Activated naive CD8-positive, alpha-beta T cell treated with anti-CD3 and anti-CD28 coated beads, Interleukin-2, amount 50 U/mL, for 24 hours (primary cell): ENCODE measurements at places on chromosomes 16 and 17.

DNA sequence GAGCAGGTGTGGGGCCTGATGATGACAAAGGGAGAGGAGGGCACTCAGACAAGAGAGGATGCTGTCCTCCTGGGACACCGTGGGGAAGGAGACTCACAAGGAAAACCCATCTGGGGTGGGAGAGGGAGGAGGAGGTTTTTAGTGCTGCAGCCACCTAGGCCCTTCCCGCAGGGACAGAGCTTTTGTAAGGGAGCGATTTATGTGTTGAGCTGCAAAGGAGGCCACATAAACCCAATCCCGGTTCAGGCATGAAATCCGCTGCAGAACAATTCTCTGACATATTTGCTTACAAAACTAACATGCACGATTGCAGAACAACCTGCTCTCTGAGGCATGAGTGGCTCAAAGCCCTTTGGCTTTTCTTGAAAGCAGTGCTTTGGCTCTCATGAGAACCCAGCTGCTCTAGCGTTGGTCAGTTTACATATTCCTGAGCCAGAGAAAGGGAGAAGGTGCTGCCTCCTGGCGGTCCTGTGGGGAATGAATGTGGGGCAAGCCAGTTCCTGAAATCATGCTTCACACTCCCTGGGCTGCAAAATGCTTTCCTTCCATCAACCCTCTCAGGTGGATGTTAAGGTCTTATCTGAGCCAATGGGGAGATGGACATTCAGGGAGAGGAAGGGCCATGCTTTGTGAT, 122.4 kb upstream of the NLRP1 start:
- H3K4me3 ChIP-seq: no peak overlapping the region
- peaks cover 16% of the 10 kb centered on the region for H3K27me3 ChIP-seq
- peak; percentile 69 for DNase-seq
- no peaks in the 10 kb centered on the region for H3K4me1 ChIP-seq
- no peak overlapping the region for H3K27ac ChIP-seq
- H3K36me3 ChIP-seq: no peaks in the 10 kb centered on the region

DNA sequence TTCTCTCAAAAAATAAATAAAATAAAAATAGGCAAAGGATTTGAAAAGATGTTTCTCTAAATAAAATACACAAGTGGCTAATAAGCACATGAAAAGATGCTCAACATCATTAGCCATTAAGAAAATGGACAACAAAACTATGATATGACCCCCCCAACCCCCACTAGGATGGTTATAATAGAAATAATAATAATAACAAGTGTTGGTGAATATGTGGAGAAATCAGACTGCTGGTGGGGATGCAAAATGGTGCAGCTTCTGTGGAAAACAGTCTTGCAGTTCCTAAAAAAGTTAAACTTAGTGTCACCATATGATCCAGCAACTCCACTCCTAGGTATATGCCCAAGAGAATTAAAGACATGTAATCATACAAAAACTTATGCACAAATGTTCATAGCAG, 9.0 kb upstream of the MYCBPAP start:
- H3K36me3 ChIP-seq: no peaks in the 10 kb centered on the region
- H3K4me3 ChIP-seq: no peak overlapping the region
- peaks cover 10% of the 10 kb centered on the region for H3K4me1 ChIP-seq
- H3K27ac ChIP-seq: no peak overlapping the region
- DNase-seq: no peak
- H3K27me3 ChIP-seq: peaks cover 2% of the 10 kb centered on the region

DNA sequence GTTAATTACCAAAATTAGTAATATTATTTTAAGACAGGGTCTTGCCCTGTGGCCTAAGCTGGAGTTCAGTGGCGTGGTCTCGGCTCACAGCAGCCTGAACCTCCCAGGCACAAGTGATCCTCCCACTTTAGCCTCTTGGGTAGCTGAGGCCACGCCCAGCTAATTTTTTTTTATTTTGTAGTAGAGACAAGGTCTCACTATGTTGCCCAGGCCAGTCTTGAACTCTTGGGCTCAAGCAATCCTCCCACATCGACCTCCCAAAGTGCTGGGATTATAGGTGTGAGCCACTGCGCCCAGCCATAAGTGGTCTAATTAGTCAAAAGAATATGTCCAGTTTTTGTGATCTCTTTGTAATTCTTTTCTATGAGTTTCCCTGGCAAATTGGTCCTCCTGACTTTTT, 12.0 kb upstream of the CFDP1 start:
- DNase-seq: no peak

- peaks cover 14% of the 10 kb centered on the region for H3K4me1 ChIP-seq
- H3K27ac ChIP-seq: no peak overlapping the region
- H3K36me3 ChIP-seq: no peaks in the 10 kb centered on the region
- peak; percentile 50 for DNase-seq
- H3K4me3 ChIP-seq: no peak overlapping the region
- H3K27me3 ChIP-seq: peaks cover 2% of the 10 kb centered on the region
Observed at GRCh38 chr17:6666077-6666521, 14.5 kb downstream of the C17orf100 start.

DNA sequence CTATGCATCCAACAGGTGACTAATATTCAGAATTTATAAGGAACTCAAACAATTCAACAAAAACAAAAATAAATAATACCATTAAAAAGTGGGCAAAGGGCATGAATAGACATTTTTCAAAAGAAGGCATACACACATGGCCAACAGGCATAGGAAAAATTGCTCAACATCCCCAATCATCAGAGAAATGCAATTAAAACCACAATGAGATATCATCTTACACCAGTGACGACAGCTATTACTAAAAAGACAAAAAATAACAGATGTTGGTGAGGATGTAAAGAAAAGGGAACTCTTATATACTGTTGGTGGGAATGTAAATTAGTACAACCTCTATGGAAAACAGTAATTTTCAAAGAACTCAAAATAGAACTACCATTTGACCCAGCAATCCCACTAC, 250.4 kb upstream of the N4BP1 start:
- H3K4me1 ChIP-seq: no peaks in the 10 kb centered on the region
- no peaks in the 10 kb centered on the region for H3K27me3 ChIP-seq
- H3K4me3 ChIP-seq: no peak overlapping the region
- no peak overlapping the region for H3K27ac ChIP-seq
- DNase-seq: no peak

- H3K27ac ChIP-seq: no peak overlapping the region
- no peaks in the 10 kb centered on the region for H3K27me3 ChIP-seq
- peaks cover 2% of the 10 kb centered on the region for H3K36me3 ChIP-seq
- no peaks in the 10 kb centered on the region for H3K4me1 ChIP-seq
- DNase-seq: no peak
- H3K4me3 ChIP-seq: no peak overlapping the region
Observed at GRCh38 chr16:88830783-88831182, 19.1 kb upstream of the APRT start.

- no peak overlapping the region for H3K27ac ChIP-seq
- H3K36me3 ChIP-seq: peaks cover 35% of the 10 kb centered on the region
- DNase-seq: no peak
- no peak overlapping the region for H3K4me3 ChIP-seq
- no peaks in the 10 kb centered on the region for H3K27me3 ChIP-seq
Observed at GRCh38 chr16:87715658-87716057, 50.1 kb downstream of the KLHDC4 start.

GRCh38 chr16:80526418-80527061, 14.3 kb upstream of the DYNLRB2 start:
- DNase-seq: peak; percentile 55
- H3K27me3 ChIP-seq: peaks cover 4% of the 10 kb centered on the region
- H3K4me3 ChIP-seq: no peak overlapping the region
- H3K36me3 ChIP-seq: no peaks in the 10 kb centered on the region

GRCh38 chr17:14196377-14196997, 40.2 kb downstream of the CDRT15 start:
- H3K36me3 ChIP-seq: peaks cover 36% of the 10 kb centered on the region
- no peak overlapping the region for H3K4me3 ChIP-seq
- peaks cover 91% of the 10 kb centered on the region for H3K4me1 ChIP-seq

GRCh38 chr17:83146347-83146746, 66.9 kb downstream of the METRNL start:
- peaks cover 6% of the 10 kb centered on the region for H3K27me3 ChIP-seq
- no peak overlapping the region for H3K4me3 ChIP-seq
- no peak overlapping the region for H3K27ac ChIP-seq

DNA sequence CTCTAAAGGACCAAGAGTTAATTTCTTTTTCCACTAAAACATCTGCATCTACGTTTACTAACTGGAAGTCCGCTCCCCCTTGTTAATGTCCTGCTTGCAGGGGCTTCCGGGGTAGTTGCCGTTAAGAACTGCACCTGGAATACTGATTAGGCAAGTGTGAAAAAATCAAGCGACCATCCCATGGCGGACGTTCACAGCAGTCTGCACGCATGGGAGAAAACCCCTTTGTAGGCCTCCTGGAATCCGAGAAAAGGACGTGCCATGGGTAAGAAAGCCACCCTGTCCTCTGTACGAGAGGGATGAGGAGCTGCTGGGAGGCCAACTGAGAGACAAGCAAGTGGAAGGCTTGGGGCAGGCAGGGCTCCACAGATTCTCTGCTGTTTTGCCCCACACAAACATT, 14.9 kb downstream of the SNN start:
- peaks cover 59% of the 10 kb centered on the region for H3K4me1 ChIP-seq
- no peak for DNase-seq
- peaks cover 53% of the 10 kb centered on the region for H3K36me3 ChIP-seq
- no peaks in the 10 kb centered on the region for H3K27me3 ChIP-seq
- H3K4me3 ChIP-seq: no peak overlapping the region

- peaks cover 14% of the 10 kb centered on the region for H3K36me3 ChIP-seq
- peaks cover 15% of the 10 kb centered on the region for H3K27me3 ChIP-seq
- peak; percentile 64 for DNase-seq
- peaks cover 65% of the 10 kb centered on the region for H3K4me1 ChIP-seq
- peak overlapping the region; percentile 71 for H3K4me3 ChIP-seq
Observed at GRCh38 chr16:79089735-79090284, 510.7 kb downstream of the MAF start.

DNA sequence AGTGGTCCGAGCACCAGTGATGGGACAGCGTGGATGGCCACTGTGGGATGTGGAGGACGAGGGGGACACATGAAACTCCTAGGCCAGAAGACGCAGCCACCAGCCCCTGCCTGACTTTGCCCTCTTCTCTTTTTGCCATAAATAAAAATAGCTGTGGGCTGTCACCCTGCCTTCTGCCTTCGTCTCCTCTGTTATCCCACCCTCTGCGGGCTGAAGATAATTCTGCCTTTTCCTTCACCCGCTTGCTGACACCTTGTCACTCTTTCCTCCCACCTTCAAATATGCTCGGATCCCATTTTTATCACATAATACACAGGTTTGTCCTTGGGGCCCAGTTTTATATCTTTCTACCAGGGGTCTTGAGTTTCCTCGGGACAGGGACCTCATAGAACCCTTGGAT, 87.6 kb upstream of the CIBAR2 start:
- no peak overlapping the region for H3K4me3 ChIP-seq
- no peaks in the 10 kb centered on the region for H3K36me3 ChIP-seq
- no peaks in the 10 kb centered on the region for H3K4me1 ChIP-seq
- DNase-seq: no peak
- H3K27ac ChIP-seq: no peak overlapping the region

DNA sequence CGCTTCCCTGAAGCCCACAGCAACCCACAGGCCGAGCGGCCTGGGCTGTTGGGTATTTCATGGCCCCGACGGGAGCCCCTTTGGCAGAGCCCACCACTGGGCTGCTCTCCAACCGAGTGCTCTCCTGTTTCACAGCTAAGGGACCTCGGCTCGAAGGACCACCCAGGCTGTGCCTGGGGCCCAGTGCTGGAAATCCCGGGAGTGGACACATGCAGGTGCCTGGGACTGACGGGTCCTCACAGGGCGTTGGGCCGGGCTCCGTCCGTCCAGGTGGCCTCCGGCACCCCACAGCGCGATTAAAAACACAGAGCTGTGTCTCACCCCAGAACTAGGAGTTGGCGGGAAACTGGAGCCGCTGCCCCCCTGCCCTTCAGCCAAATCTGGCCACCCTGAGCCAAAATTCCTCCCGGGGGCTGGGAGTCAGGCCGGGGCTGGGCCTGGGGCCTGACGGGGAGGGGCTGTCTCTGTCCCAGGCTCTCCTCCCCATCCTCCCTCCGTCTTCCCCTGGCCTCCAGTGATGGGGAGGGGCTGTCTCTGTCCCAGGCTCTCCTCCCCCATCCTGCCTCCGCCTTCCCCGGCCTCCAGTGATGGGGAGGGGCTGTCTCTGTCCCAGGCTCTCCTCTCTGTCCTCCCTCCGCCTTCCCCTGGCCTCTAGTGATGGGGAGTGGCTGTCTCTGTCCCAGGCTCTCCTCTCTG, 14.1 kb downstream of the UTS2R start:
- H3K4me3 ChIP-seq: no peak overlapping the region
- H3K4me1 ChIP-seq: peaks cover 7% of the 10 kb centered on the region
- no peak for DNase-seq

DNA sequence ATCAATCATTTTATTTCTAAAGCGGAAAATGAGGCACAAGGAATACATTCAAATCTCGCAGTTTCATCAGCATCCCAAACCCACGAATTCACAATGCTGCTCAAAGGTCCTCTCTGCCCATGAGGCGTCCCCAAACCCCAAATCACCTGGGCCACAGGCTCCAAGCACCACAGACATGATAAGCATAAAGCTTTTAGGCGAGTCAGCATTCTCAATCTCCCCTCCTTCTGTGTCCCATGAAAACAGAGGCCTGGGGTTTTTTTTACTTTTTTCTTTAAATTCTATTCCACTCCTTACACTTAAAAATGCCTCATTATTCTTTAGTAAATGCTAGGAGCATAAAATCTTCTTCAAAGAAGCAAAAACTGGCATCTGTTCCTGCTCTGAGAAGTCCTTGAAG, 55.0 kb downstream of the CYTH1 start:
- H3K27ac ChIP-seq: peak overlapping the region; percentile 90
- no peak for DNase-seq
- H3K4me3 ChIP-seq: peak overlapping the region; percentile 64
- H3K36me3 ChIP-seq: peaks cover 3% of the 10 kb centered on the region
- peaks cover 94% of the 10 kb centered on the region for H3K4me1 ChIP-seq

GRCh38 chr16:88809676-88810165, 2.0 kb downstream of the APRT start:
- H3K4me1 ChIP-seq: peaks cover 24% of the 10 kb centered on the region
- H3K27me3 ChIP-seq: no peaks in the 10 kb centered on the region
- peak; percentile 31 for DNase-seq
- peak overlapping the region; percentile 95 for H3K27ac ChIP-seq

DNA sequence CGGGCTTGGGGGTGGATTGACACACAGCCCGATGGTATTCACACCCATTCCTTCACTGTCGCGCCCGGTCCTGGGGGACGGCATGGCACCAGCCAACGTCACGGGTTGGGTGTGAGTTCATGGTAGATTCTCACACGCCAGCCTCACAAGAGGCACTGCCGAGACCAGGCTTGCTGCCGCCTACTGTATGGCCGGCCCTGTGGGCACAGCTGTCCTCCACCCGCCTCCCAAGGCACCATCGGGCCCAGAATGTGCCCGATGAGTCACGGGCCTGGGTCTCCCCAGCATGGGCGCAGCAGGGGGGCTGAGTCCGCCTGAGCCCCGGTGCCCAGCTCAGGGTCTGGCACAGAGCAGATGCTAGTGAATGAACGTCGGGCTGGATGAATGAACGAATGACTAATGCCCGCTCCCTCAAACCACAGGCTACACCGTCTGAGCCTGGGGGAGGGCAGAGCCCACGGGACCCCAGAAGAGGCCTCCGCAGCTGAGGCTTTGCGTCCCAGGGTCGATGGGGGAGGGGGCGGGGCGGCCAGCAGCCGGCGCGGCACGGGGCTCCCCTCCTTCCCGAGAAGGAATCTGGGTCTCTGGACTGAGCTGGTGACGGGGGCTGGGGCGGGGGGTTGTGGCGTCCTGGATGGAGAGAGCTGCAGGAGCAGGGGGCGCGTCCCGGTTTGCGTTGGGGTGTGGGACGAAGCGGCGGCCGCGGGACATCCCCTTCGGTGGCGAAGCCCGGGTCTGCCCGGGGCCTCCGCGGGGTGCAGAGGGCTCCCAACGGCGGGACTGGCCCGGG, 829 bp downstream of the PITPNM3 start:
- peaks cover 47% of the 10 kb centered on the region for H3K27me3 ChIP-seq
- peaks cover 9% of the 10 kb centered on the region for H3K4me1 ChIP-seq
- H3K36me3 ChIP-seq: no peaks in the 10 kb centered on the region

- no peak overlapping the region for H3K4me3 ChIP-seq
- H3K27me3 ChIP-seq: no peaks in the 10 kb centered on the region
- no peak for DNase-seq
Observed at GRCh38 chr16:84545114-84545737, 40.8 kb upstream of the MEAK7 start.
